Astrocyte of the spinal cord (primary cell): ENCODE measurements at places on chromosomes 4 and X.

DNA sequence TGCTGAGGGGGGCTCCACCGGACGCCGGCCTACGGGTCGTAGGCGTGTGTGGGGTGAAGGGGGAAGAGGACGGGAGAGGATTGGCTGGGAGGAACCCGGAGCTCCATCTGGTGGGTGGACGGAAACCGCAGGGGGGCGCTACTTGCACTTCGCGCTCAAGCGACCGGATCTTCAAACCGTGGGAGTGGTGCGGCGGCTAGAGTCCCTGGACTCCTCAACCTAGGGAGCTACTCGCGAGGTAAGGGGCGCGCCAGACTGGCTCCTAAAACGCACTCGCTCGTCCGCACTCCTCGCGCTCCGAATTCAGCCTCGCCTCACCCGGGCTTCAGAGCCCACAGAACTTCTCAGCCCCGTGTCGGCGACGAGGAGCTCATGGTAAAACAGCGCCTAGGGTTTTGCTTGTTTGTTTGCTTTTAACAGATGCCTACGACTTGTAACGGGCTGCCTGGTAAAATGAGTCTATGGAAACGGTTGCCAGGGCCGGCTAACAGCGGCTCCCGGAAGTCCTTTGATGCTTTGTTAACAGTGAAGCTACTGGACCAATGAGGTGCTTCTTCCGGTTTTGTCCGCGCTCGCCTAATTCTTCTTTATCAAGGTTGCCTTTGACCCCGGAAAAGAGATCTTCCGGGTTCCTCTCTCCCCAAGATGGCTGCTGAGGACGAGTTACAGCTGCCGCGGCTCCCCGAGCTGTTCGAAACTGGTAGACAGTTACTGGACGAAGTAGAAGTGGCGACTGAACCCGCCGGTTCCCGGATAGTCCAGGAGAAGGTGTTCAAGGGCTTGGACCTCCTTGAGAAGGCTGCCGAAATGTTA lies at the start of gene IGBP1:
TSS of gene IGBP1 (plus strand) at position 145 of the 813 bp plus-strand sequence. CDS start at position 646, 501 bp downstream.
- DNase-seq: peak; percentile 84

GRCh38 chr4:123359449-123360315 lies 36.9 kb upstream of the SPRY1 start:
- no peak for DNase-seq

DNA sequence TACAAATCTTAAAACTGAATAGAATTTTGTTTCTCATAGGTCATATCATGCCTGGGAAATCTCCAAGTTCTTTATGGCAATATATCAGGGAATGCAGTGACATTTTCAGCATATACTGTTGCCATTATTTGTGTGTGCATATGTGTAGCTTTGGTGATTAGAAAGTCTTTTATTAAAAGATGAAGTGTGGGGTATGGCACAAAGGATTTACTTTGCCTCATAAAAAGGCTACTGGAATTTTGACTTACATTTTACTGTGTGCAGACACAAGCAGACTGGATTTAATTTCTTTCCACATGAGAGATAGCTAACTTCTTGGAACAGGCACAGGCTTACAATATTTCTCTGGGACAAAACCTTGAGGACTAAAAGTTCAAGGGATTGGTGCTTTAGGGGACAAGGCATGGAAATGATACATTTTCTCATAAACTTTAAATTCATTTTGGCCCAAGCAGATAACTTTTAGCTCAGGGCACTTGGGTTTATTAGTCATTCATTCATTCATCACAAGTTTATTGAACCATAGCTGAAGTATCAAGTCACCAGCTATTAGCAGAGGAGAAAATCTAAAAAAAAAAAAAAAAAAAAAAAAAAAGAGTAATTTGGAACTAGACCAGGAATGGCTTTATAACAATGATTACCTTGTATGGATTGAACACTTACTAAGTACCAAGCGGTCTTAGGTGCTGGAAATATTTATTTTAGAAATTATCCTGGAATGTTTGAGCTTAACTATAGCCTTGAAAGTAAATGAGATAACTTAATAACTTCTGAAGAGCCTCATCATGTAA lies 191.5 kb downstream of the SLIT2 start:
- no peak for DNase-seq

DNA sequence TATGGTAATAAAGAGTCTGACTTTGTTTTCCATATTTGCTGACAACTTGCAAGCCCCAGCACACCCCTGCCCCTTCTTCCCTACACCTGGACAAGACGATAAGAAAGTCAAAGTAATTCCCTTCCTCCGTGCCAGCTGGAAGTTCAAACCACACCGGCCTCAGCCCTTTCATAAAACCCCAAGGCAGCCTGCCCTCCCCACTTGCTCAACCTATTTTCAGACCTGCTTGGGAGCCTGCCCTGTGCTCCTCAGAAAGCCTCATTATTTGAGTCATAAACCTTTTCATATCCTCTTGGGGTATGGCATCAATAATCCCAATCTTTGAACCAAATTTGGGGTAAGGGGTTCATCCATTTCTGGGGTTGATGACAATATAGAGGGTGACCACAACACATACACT lies 29.5 kb downstream of the NIPAL1 start:
- no peak for DNase-seq
